Bone marrow (tissue), 2 donors: ENCODE measurements at places on chromosomes 13 and 19.

- no peak for DNase-seq
Measured at GRCh38 chr19:18802354-18802753, 11.2 kb upstream of the COMP start.

DNA sequence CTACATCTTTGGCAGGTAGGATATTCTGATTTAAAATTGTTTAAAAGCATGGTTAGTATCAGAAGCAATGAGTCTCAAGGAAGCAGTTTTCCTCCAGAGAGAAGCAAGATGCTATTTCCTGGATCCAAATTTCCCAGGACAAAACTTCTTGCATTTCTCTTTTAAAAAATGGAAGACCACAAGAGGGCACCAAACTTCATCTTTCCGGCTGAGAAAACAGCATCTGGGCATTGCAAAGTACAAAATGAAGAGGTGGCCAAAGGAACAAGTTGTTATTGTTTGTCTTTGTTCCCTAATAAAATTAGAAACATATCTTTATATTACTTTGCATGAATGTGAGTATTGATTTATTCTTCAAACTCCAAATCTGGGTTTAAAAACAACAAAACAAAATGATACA lies 60.0 kb upstream of the LRCH1 start:
- peak; percentile 56 for DNase-seq

GRCh38 chr19:1767464-1767933 lies 14.2 kb downstream of the ONECUT3 start:
- peak; percentile 20 for DNase-seq

DNA sequence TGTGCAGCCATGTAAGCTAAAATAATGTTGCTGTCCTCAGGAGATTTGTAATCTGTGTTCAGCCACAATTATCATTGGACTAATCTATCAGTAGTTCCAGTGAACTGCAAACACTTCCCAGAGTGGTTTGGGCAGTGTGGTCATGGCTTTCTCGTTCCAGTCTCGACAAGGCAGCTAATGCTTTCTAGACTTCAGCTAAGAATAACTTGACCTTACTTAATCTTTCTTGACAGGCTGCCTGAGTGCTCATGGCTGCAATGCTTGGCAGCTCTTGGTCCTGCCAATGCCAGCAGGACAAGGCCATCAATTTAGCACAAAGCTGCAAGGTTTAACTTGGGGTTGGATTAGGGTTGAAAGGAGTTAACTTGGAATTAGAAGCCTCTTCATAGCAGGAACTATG lies 32.8 kb downstream of the ATP12A start:
- no peak for DNase-seq

GRCh38 chr19:37981785-37982475 lies 74.9 kb downstream of the SIPA1L3 start:
- no peak for DNase-seq

DNA sequence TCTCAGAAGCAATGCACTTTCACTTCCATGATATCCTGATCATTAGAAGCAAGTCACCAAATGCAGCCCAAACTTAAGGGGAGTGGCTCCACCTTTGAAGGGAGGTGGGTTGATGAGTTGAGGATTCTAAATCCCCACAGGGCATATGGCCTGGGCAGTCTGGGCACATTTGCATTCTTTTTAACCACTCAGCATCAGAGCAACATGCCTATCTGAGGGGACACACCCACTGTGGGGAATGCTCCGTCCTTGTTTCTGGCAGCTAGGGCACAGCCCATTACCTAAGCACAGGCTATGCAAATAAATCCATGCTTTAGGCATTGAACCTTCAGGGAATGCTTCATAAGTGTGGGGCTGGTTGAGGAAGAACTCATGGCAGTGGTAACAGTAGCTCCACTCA lies 12.3 kb upstream of the SACS start:
- DNase-seq = no peak

GRCh38 chr13:93425411-93425810 lies 198.8 kb downstream of the GPC6 start:
- DNase-seq = no peak

DNA sequence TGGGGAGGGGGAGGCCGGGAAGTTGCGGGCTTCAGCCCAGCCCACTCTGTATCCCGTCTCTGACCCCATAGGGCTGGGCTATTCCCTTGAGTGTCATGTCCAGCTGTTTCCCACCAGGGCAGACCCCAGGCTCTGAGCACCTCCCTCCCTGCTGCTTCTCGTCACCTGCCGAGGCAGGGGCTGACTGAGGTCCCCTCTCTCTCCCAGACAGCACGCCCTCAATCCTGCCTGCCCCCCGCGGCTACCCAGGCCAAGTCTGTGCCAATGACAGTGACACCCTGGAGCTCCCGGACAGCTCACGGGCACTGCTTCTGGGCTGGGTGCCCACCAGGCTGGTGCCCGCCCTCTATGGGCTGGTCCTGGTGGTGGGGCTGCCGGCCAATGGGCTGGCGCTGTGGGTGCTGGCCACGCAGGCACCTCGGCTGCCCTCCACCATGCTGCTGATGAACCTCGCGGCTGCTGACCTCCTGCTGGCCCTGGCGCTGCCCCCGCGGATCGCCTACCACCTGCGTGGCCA lies 625 bp downstream of the F2RL3 start:
- no peak for DNase-seq

DNA sequence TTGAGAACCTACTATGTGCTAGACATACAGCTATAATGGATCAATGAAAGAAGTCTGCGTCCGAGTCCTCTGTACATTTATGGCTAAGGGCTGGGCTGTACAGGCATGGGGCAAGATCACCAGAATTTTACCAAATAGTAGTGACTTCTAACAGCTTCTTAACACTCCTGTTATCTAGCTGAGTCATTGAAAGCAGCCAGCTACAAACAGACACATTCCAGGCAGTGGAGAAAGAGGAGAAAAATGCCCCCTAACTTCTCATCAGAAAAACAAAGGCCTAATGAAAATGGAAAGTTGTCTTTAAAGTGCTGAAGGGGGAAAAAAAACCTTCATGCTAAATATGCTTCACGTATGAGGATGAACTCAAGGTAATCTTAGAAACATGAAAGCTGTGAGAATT lies 14.3 kb upstream of the ZNF667 start:
- DNase-seq = no peak

- DNase-seq = no peak
Measured at GRCh38 chr13:45809801-45810394, 41.7 kb downstream of the SIAH3 start.

DNA sequence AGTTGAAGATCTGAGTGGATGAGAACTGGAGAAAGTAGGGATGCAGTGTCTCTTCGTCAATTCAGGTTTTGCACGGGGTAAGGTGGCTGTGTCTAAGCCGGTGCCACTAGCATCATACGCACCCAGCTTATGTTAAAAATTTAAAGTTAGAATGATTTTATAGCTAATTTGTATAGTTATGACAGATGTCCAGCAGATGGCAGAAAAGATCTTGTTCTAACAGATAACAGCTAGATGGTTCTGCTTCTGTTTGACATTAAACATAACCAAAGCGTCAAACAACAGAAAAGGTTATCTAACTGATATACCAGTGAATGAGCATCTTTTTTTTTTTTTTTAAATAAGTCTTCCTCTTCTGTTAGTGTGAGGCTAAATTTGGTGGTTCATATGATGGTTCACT lies 18.8 kb upstream of the EDDM13 start:
- DNase-seq = no peak

- DNase-seq = no peak
Measured at GRCh38 chr13:98390086-98390715, 186.7 kb downstream of the STK24 start.

GRCh38 chr13:36848199-36848982 lies 29.4 kb downstream of the RFXAP start:
- DNase-seq = no peak

DNA sequence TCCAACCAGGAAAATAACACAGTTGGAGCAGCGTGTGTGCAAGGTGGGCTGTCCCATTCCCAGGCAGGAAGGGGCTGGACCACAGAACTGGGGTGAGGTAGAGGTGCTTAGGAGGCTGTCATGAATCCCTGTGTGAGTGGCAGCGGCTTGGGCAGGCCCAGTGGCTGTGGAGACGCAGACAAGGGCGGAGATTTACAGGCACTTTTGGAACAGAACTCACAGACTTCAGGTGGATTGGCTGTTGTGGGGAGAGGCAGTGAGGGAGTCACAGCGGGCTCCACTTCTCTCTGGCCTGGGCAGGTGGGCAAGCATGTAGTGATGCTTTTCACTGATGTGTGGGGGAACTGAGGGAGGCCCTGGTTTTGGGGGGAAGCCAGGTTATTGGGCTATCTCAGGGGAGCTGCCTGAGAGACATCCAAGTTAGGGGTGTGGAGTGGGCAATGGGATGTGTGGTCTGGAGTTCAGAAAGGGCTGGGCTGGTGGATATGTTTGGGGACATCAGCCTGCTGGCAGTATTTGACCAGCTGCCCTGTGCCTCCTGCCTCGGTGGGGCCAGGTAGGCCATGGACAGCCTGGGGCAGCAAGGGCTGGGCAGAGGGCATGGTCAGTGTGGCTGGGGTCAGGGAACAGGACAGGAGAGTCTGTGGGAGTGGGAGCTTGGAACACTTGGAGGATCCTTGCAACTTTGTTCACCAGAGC lies 27.0 kb upstream of the ZNF492 start:
- DNase-seq = no peak

DNA sequence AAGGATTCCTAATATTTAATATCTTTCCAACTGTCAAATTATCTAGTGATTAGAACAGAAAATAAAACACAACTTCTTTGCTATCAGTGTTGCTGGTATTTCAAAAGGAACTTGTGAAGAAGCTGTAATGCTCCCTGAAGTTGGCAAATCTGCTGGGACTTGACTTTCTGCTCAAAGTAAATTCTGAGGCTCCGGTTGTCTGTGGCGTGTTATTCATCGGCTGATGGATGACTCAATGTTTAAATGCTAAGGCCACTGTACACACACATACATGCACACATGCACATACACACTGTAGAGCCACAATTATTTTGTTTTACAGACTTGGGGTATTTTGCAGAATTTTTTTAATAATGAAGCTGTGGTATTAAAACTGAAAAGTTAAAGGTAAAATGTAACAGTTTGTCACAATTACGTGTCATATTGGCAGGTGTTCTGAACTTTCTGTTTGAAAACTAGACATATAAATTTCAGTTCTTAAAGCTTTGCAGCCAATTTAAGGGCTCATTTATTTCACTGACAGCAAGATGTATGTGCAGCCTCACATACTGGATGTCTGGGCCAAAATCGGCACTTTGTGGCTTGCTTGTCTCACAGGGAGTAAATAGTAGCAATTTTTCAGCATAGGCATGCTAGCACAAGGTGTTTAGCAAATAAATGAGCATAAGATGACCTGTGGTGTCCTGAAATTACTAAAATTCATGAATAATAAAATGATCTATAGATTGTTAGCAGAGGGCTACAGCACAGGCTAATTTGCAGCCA lies 1691.7 kb upstream of the PCDH20 start:
- no peak for DNase-seq

DNA sequence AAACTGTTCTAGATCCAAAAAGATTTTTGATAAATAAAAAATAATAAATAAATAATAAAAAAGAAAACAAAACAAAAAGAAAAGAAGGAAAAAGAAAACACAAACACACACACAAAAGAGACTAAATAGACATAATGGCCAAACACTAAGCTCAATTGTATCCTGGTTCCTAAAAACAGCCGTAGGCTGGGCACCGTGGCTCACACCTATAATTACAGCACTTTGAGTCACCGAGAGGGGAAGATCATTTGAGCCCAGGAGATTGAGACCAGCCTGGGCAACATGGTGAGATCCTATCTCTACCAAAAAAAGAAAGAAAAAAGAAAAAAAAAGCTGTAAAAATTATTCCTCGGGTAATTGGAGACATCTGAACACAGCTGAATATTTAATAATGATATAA lies 8.9 kb downstream of the ETHE1 start:
- no peak for DNase-seq

DNA sequence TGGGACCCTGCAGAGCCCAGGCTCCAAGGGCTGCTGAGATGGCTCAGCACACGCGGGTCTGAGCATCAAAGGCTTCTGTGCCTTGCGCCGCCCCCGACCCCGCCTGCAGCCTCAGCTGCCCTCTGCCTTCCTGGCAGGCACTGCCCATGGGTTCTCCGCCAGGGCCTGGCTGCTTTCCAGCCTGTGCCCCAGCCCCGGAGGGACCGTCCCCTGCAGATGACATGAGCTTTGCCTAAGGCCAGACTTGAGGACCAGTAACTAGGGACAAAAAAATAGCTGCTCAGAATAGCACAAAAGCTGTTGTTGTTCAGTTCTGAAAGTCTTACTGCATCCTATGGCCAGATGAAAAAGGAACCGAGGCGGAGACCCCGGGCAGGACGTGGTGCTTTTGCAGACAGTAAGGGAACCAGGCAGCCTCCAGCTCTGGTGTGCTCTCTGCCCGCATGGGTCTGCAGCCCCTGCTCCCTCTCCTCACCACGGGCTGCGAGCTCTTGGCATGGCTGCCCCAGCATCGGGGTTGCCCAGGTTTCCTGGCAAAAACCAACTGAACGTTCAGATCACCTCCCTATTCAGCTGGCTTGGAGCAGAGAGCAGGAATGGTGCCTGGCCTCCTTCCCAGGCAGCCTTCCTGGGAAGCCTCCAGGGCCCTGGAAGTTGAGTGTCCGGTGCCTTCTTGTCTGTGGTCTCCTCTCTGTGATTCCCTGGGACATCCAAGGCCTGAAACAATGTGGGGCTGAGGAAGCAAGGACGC lies 12.5 kb upstream of the CFAP97D2 start:
- DNase-seq = no peak

DNA sequence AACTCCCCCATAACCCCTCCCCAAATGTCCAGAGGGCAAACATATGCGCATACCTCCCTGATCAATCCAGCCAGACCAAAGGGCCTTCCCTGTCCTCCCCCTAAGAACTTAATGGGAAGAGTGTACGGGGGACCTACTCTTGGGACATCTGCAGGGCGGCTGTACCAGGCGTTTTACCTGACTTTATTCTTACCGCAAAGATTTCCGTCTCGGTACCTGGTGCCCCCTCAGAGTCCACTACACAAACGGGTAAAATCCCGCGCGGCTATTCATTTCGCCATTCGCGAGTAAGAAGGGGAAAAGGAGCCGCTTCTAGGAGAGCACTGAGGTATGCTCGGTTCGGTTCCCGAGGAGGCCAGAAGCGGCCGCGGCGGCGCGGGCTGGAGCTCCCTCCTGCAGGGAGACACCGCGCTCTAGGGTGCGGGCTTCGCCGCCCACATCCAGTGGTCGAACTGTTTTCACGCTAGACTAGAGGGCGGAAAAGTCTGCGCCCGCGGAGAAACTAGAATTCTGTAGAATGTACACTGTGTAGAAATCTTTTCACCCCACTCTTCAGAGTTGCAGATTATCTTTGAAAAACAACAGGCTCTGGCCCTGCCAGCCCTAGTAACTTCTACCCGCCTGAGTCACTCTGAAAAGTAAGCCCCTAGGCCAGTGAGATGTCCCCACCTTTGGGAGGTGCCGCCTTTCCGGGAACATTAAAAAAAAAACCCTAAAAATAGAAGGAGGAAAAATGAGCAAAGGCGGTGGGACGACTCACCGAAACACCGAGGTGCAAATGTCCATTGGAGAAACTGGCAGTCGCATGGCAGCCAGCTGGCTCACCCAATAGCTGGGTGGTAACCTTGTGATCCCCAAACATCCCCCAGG lies 3.8 kb upstream of the TSHZ3 start:
- DNase-seq = no peak
